ENCODE measurements at places on chromosomes 16 and 17. TPM values are rescaled to one million over a fixed set of nuclear protein-coding genes. Genes with fewer than 3 reads are reported as not detected.

GRCh38 chr17:5798094-5798493, 213.8 kb upstream of the NLRP1 start:
- no peaks in the 10 kb centered on the region for H3K36me3 ChIP-seq
- H3K27me3 ChIP-seq: no peaks in the 10 kb centered on the region
- H3K4me3 ChIP-seq: no peak overlapping the region
- no peaks in the 10 kb centered on the region for H3K4me1 ChIP-seq
- no peak overlapping the region for H3K27ac ChIP-seq

GRCh38 chr17:3964203-3965117, at the start of gene ATP2A3:
Gene ATP2A3, minus strand, starts transcription at chr17:3964437. Its CDS starts 146 bp downstream, at chr17:3964291.
- peaks cover 8% of the 10 kb centered on the region for H3K27me3 ChIP-seq
- peaks cover 56% of the 10 kb centered on the region for H3K4me1 ChIP-seq
- DNase-seq: peak; percentile 66

GRCh38 chr17:73199751-73200317, 7.0 kb downstream of the COG1 start:
- peaks cover 6% of the 10 kb centered on the region for H3K4me1 ChIP-seq
- H3K36me3 ChIP-seq: peaks cover 82% of the 10 kb centered on the region
- no peaks in the 10 kb centered on the region for H3K27me3 ChIP-seq
- no peak for DNase-seq
- H3K4me3 ChIP-seq: no peak overlapping the region

DNA sequence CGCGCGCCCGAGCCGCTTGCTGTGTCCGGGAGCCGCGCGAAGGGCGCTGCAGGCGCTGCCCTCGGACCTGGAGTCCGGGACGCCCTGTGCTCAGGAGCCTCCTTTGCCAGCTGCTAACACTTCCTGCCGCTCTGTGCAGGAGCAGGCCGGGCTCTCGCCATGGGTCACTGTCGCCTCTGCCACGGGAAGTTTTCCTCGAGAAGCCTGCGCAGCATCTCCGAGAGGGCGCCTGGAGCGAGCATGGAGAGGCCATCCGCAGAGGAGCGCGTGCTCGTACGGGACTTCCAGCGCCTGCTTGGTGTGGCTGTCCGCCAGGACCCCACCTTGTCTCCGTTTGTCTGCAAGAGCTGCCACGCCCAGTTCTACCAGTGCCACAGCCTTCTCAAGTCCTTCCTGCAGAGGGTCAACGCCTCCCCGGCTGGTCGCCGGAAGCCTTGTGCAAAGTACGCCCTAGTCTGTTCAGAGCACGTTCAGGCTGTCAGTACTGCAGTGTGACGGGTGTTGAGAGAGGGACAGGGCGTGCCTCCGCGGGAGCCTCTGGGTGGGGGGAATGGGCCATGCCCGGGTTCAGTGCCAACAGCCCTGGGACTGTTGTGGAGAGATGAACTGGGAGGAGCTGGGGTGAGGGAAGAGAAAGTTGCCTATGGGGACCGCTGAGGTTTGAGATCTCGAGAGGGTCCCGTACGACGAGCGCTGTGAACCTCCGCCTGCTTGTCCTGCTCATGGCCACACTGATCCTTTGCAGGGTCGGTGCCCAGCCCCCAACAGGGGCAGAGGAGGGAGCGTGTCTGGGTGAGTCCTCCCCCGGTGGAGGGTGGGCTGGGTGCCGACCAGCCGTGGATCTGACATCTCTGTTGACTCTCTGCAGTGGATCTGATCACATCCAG, 1.3 kb downstream of the ZNF276 start:
- peak; percentile 87 for DNase-seq
- H3K27me3 ChIP-seq: no peaks in the 10 kb centered on the region
- H3K4me3 ChIP-seq: peak overlapping the region; percentile 67
- H3K4me1 ChIP-seq: peaks cover 55% of the 10 kb centered on the region
- H3K27ac ChIP-seq: peak overlapping the region; percentile 97

DNA sequence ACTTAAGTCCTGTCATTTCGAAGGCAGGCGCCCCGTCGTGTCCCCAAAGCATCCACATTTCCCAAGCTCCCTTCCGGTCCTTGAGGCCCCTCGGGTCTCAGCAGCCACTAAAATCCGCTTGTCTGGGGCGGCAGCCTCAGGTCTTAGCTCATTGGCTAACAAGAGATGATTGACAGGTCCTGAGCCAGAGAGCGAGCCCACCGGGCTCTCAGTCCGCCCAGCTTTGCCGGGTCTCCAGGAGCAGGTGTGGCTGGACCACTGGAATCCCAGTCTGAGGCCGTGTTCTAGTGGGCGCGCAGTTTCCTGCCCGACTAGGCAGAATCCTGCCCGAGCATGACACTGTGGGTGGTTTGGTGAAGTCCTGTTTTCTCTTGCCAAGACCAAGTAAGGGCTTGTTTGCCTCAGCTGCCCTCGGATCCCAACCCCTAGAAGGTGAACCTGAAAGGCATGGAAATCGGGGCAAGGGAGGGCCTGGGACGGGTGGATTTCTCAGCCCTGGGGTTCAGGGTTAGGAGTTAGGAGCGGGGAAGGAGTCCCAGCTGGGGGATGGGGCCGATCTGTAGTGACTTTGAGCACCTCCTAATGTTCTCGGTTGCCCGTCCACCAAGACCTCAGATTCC, 42.8 kb downstream of the MRC2 start:
- DNase-seq: no peak
- H3K36me3 ChIP-seq: peaks cover 17% of the 10 kb centered on the region
- no peaks in the 10 kb centered on the region for H3K4me1 ChIP-seq
- H3K27me3 ChIP-seq: no peaks in the 10 kb centered on the region
- no peak overlapping the region for H3K4me3 ChIP-seq

GRCh38 chr16:27341549-27341948, 27.8 kb downstream of the IL4R start:
- no peak overlapping the region for H3K27ac ChIP-seq
- H3K4me1 ChIP-seq: peaks cover 24% of the 10 kb centered on the region
- DNase-seq: no peak
- H3K27me3 ChIP-seq: no peaks in the 10 kb centered on the region
- H3K4me3 ChIP-seq: no peak overlapping the region

GRCh38 chr17:59637611-59638310, 18.1 kb downstream of the CLTC start:
- no peak for DNase-seq
- peaks cover 76% of the 10 kb centered on the region for H3K4me1 ChIP-seq
- H3K36me3 ChIP-seq: no peaks in the 10 kb centered on the region
- no peak overlapping the region for H3K27ac ChIP-seq

DNA sequence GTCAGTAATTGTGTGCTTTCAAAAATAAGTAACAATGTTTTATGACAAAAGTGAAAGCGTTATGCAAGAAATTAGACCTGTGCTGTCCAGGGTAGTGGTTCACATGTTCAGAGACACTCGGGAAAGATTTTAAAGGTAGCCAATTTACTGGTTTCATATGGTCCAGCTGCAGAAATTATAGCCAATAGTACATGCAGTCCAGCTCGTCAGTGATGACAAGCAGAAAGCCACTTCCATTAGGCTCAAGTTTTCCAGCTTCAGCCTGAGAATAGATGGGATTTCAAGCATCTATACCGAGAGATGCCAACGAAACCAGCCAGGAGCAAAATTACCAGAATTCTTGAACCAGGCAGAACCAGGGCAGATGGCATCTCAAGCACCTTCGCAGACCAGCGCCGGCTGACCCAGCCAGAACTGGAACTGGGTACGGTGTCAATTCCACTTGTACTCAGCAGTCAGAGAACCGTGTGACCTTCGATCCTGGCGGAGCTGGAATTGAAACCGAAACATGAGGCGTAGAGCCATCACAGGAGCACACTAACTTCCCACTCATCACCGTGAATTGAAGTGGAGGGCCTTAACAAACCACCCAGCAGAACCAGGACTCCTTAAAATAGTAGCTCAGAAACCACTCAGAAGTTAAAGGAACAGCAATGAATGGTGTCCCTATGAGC, 207.9 kb upstream of the HSBP1 start:
- no peaks in the 10 kb centered on the region for H3K4me1 ChIP-seq
- H3K36me3 ChIP-seq: no peaks in the 10 kb centered on the region
- H3K27ac ChIP-seq: no peak overlapping the region
- peak; percentile 23 for DNase-seq

- H3K27me3 ChIP-seq: no peaks in the 10 kb centered on the region
- H3K36me3 ChIP-seq: no peaks in the 10 kb centered on the region
- DNase-seq: no peak
Observed at GRCh38 chr16:52512297-52512987, 34.5 kb downstream of the TOX3 start.

Gene SPNS3
- total RNA-seq: 0.52 TPM

Gene ASPHD1
- 2.1 TPM for total RNA-seq

Gene MPDU1
- total RNA-seq: 50.6 TPM

Gene CA5A
- total RNA-seq: not detected

Gene KRT17
- total RNA-seq: 17.2 TPM

All from upper lobe of left lung (tissue), 6 donors.